ENCODE measurements at places on chromosomes 7 and 10.
A peak's percentile ranks its signal among the peaks of the same experiment; 100 is the strongest.

- DNase-seq = no peak
Observed at GRCh38 chr7:82449910-82450309, 6.3 kb upstream of the CACNA2D1 start.

GRCh38 chr10:27747096-27747451 lies 1.5 kb upstream of the MKX start:
- DNase-seq = peak; percentile 33

GRCh38 chr7:48887500-48887899 lies 36.8 kb upstream of the CDC14C start:
- no peak for DNase-seq

DNA sequence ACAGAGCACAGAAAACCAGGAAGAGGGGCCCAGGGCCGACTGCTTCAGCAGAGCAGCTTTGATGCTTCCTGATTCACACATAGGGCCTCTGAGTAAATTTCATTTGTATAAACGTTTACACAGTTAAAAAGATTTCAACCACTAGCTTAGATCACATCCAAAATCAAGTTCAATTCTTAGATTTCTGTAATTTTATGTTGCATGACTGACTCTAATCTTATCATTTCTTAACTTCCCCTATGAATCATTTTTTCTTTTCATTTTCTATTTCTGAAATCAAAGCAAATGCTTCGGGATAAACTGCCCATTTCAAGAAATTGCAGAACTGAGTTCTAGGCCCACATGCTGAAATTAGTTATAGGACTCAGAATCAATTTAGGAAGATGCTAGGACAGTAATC lies 224.7 kb downstream of the INHBA start:
- DNase-seq = no peak

DNA sequence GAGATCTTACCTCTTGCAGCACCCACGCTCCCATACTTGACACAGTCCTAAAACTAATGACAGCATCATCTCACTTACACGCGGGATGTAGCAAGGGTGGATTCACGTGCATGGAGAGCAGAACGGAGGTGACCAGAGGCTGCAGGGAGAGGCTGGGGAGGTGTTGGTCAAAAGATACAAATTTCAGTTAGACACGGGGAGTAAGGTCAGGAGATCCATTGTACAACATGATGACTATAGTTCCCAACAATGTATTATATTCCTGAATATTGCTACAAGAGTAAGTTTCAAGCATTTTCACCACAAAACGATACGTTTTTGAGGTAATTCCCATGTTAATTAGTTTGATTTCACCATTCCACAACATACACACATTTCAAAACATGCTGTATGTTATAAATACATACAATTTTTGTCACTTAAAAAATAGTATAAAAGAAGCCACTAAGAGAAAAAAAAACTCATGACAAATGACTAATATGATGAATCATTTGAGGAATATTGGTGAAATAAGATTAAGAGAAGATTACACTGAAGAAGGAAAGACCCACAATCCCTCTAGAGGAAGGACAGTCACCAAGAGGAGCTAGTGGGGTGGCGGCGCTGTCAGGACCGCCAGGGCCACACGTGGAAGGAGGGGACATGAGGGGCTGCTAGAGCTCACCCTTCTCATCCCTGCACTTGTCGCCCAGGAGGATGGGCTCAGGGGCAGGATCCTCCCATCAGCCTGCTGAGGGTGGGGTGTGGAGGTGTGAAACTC lies 49.4 kb upstream of the EGFR start:
- no peak for DNase-seq

DNA sequence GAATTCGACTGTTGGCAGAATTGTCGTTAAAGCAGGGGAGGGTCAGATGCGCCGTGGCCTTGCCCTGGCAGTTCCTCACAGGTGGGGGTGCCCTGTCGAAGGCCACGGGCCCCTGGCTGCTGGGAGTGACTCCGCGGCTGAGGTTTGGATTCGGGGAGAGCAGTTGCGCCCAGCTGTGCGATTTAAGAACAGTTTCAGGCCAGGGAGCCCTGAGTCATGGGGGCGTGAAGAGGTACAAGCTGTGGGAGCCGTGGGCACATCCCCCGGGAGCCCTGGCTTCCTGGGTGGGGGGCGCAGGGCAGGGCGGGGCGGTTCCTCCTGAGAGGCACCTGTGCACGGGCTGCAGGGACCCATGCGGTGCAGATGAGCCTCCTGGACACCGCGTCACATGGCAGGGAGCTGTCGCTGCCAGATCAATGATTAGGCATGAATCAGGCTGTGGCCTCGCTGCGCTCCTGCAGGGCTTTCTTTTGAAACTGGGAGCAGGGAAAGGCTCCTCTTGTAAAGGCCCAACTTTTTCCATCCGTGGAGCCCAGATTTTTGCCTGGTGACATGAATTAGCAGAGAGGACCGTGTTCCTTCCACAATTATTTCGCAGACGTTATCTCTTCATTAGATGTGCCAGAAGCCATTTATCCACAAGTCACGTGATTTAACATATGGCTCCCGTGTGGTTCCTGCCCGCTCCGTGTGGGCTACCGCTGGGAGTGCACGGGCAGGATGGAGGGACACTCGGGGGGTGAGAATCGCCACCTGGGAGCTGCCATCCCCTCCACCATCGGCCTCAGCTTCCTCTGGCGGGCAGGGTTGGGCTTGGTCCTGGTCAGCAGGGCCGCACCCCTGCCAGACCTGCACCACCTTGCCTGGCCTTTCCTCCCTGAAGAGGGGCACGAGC lies 918 bp downstream of the PWWP2B start:
- DNase-seq = no peak

- peak; percentile 91 for DNase-seq
Observed at GRCh38 chr7:151895631-151896031, 18.7 kb upstream of the PRKAG2 start.

DNA sequence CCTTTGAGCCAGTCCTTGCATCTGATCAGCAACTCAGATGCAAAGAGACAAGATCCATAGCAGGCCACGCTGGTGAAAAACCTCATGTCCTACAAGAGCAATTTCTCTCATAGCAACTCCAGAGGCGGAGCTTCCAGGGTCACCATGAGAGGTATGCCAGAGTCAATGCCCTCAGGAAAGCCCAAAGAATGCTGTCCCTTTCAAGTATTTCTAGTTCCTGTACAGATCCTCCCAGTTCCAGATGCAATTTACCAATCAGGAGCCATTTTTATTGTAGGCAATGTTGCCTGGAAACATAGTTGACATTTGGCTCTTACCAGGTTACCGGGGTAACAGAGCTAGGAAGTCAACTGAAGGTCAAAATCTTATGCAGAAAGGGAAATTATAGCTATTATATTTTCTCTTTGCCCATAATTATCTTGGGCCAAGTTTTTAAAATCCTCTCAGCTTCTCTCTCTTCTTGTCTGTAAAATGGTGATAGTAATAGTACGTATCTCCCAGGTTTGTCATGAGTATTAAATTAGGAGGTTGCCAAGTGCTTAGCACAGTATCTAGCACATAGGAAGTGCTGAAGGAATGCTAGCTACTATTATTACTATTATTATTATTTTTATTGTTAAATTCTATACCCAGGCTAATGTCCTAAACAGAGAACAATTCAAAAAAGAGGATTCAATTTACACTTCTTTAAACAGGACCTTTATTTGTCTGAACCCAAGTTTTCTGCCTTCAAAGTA lies 46.3 kb upstream of the TM9SF3 start:
- DNase-seq = peak; percentile 22

GRCh38 chr7:2279896-2280295 lies 34.3 kb downstream of the SNX8 start:
- DNase-seq = no peak

- no peak for DNase-seq
Observed at GRCh38 chr10:5945561-5946418, 31.6 kb downstream of the IL15RA start.

- peak; percentile 20 for DNase-seq
Observed at GRCh38 chr10:36333446-36333845, 691.4 kb upstream of the FZD8 start.

DNA sequence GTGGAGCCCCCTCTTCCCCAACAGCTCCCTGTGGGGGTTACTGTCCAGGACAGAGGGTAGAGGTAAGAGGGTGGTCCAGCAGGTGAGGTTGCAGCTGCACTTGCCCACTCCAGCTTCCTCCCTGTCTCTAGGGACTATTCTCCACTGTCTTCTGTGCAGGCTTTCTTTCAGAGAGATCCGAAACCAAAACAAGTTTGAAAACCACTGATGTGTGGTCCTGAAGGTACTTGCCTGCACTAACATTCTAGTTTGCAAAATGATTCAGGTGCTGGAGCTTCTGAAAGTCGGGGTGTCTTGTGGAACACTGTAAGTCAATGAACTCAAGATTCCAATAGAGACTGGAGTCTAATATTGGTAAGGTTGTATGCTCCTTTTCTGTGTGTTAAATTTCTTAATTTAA lies 63.1 kb downstream of the BLNK start:
- DNase-seq = no peak

- no peak for DNase-seq
Observed at GRCh38 chr10:5285186-5285585, 79.6 kb upstream of the UCN3 start.
